Stromal cell of bone marrow (primary cell): ENCODE measurements at places on chromosomes 13 and 19.

DNA sequence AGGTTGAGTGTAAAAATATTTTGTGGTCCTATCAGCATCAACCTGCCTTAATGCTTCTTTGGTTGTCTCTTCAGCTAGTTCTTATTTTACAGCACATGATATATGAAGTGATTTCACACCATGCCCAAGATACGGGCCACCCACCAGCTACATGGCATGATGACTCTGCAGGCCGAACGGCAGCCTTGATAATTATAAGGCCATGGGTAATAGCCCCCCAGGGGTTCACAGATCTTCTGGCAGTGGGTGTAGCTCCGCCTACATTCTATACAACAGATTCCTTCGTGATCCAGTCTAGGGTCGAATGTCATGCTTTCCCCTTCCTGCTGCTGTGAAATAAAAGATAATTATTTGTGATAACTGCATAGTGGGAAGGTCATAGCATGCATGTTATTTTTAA is 36.1 kb downstream of the CNMD start:
- no peak for DNase-seq

DNA sequence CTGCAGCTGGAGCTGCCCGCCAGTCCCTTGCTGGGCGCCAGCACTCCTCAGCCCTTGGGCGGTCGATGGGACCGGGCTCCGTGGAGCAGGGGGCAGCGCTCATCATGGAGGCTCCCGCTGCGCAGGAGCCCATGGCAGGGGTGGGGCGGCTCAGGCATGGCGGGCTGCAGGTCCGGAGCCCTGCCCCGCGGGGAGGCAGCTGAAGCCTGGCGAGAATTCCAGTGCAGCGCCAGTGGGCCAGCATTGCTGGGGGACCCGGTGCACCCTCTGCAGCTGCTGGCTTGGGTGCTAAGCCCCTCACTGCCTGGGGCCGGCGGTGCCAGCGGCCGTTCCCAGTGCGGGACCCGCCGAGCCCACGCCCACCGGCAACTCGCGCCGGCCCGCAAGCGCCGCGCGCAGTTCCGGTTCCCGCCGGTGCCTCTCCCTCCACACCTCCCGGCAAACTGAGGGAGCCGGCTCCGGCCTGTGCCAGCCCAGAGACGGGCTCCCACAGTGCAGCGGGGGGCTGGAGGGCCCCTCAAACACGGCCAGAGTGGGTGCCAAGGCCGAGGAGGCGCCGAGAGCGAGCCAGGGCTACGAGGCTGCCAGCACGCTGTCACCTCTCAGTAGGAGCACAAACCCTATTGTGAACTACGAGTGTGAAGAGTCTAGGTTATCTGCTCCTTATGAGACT is 687.1 kb downstream of the PCDH17 start:
- no peak for DNase-seq

DNA sequence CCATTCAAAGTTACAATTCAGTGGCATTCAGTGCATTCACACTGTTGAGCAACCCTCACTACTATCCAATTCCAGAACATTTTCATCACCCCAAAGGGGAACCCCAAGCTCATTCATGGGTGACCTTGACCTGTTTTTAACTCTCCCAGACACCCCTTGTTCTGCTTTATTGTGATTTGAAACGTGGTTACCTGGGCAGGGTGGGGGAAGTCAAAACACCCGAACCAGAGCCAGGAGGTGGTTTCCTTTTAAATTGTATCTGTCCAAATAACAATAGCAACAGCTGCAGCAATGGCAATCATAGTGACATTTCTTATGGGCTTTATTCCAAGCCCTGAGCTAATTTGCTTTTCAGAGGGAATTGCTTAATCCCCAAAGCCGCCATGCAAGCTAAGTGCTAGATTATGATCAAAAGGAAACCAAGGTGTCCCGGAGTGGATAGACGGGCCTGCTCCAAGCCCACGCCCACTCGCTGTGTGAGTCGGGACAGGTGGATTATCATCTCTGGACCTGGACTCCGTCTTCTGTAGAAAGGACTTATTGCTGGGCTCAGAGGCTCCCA is 6.1 kb downstream of the PTGIR start:
- DNase-seq = no peak

DNA sequence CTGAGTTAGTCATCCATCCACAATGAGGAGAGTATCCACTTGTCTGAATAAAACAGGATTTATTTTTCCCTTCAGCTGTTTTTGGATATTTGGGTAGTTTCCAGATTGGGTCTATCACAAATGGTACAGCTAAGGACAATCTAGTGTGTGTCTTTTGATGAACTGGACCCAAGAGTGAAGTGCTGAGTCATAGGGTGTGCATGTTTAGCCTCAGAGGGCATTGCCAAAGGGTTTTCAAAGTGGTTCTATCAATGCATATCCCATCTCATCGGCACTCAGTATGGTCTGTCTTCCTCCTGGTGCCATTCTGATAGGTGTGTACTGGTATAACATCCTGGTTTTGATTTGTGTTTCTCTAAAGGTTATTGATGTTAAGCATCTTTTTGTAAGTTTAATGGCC is 62.3 kb downstream of the GSX1 start:
- no peak for DNase-seq

DNA sequence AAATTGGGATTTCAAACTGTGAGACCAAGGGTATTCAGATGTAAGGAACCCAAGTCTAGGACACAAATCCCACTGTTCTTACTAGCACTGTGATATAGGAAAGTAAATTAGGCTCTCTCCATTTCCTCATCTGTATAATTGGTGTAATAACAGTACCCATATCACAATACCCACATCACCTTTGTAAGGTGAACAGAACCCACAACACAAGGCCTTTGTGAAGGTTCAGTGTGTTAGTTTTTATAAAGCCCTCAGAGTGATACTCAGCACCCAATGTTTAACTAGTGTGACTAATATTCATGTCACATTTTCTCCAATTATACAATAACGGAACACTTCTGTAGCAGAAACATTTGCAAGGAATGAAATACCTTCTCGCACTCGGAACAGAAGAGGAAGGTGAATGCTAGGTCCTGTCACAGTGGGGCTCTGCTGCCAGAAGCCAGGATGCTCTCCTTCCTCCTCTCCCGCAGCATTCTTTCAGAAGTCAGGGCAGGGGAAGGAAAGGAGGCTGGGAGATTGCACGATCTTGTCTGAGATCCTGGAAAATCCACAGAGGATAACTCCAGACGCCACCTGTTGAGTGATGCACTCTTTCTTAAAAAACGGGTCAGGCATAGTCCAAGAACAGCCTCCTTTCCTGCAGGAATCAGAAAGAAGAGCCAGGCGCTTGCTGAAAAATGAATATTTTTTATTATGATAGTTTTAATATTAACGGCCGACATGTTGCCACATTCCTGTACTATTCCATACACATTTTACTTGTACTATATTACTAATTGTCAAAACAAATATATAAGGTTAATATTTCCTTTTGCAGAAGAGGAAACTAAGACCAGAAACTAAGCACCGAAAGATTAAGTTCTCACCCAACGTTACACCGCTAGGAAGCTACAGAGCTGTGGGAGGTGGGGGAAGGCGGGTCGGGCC is 762 bp downstream of the ZNF45 start:
- no peak for DNase-seq

DNA sequence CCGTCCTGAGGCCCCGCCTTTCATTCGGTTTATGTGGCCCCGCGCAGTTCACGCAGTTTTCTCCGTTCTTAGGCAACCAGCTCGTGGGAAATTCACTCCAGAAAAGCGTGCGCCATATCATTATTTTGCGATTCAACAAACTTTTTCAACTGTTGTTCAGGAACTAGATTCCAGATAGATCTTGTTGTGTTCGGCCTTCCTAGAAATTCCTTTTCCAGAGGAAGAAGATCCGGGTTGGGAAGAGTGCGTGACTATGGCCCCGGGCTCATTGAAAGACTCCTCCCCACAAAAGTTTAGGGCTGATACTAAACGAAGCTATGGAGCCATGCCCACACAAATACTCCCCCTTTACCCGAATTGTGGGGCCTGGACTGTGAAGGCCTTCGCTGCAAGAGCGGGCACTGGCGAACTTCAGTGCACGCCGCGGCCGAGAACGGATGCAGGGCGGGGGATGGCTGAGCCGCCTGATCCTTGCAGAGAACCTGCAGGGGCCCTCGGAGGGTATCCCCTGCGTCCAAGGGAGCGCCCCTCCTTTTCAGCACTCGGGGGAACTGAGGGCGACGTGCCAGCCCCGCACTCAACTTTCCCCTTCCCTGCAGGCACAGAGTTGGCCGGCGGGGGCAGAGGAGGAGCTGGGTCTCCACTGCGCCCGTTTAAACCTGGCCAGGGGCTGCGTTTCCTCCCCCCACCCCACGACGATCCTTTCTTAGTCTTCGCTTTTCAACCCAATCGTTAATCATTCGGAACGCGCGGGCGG is 904 bp upstream of the SOX1 start:
- no peak for DNase-seq

GRCh38 chr13:27120011-27120410 is 51.6 kb downstream of the USP12 start:
- DNase-seq = no peak

DNA sequence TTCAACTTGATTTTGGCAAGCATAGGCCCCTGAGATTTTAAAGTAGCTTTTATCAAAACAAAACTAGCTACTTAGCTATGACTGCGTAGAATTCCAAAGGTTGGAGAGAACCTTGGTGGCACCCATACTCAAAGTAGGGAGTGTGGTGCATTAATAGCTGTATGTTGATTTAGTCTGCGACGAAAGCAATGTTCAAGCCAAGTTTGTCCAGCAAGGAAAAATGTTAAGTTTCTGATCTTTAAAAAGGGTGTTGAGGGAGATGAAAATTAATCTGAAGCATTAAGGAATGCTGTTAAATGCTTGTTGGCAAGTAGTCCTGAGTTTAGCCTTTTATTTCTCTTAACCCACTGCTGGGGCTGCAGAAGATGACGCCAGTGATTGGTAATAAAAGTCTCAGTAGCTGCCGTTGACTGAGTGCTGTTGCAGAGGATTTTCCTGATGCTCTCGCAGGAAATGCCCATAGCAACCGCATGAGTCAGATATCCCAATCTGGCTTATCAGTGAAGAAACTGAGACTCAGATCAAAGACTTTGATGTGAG is 75.9 kb upstream of the RNF113B start:
- peak; percentile 55 for DNase-seq

DNA sequence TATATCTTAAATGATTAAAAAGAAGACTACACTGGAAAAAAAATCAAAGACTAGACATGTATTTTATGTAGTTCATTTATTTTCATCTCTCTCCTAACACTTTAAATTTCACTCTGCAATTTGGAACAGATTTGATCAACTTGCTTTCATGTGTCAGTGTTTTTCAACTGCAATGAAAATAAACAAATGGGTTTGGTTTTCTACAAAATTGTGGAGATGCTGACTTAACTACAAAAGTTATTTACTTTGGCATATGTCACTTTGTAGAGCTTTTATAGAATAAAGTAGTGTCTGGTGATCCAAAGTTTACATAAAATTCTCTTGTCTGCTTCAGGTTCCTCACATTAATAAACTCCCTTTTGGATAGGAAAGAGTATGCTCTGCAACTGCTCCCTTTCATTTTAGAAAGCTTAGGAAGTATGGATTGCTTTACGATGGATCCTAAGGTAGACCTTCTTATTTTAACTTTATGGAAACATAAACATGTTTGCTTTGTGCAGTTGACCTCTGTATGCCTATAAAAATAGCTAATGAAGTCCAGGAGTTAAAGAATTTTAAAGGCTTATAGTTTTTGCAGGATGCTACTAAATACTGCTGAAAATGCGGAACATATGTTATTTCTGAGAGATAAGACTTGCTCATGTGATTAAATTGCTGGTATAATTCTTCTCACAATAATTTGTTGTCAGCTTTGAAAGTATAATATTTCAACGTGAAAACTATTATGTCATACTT is 815.9 kb downstream of the PCDH9 start:
- DNase-seq = no peak
